ENCODE measurements at places on chromosomes 4 and X.

DNA sequence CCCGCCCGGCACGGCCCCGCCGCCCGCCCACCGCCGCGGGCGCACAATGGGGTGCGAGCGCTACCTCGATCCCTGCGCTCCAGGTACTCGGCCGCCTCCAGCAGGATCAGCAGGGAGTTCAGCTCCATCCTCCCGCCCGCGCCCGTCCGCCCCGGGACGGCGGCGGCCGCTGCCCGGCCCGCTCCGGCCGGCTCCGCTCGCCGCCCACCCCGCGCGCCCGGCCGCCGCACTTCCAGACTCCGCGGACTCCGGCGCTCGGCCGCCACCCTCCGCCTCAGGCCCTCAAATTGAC, at the start of gene MXD4:
MXD4 (minus strand) TSS at position 257 of the 292 bp plus-strand sequence; CDS start at position 128, 129 bp downstream.
- no peak for DNase-seq

GRCh38 chrX:71637253-71637618, 18.9 kb upstream of the CXCR3 start:
- DNase-seq: no peak

GRCh38 chrX:71098302-71098701, 2.7 kb downstream of the FOXO4 start:
- peak; percentile 83 for DNase-seq

GRCh38 chr4:153488006-153488891, 22.1 kb downstream of the TMEM131L start:
- DNase-seq: peak; percentile 86

GRCh38 chr4:98539299-98539698, 119.1 kb downstream of the TSPAN5 start:
- DNase-seq: no peak

DNA sequence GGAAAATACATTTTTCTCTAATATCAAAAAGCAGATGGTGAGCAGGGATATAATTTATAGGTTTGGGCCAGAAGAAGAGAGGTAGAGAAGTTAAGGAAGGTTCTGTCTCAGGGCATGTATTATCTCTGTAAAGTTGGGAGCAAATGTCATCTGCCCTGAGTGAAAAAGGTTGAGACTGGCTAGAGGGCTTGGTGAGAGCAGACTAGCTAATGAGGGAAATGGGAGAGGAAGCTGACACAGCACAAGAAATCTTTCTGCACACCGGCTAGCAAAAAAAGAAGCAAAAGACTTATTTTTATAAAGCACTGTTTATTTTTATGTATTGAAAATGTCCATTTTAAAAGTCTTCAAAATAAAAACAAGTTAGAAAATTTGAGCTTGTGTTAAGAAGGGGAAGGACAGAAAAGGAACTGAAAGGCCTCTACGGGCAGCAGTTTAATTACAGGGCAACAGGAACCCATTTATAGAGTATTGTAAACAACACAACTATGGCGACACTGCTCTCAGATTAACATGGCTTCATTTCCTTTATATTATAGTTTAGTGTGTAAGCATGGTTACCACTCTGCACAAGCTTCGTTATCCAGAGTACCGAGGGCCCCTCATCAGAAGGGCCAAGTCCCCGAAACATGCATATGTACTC, 17.4 kb downstream of the CD40LG start:
- DNase-seq: no peak

- DNase-seq: no peak
Observed at GRCh38 chr4:119068529-119068962, 67.1 kb upstream of the MYOZ2 start.

GRCh38 chr4:65943076-65943475, 272.8 kb upstream of the EPHA5 start:
- DNase-seq: no peak

GRCh38 chr4:16794816-16795445, 103.5 kb downstream of the LDB2 start:
- peak; percentile 34 for DNase-seq

GRCh38 chrX:103372886-103373285, 3.5 kb upstream of the BEX3 start:
- DNase-seq: no peak

GRCh38 chr4:35993606-35994005, 250.7 kb downstream of the ARAP2 start:
- DNase-seq: no peak

DNA sequence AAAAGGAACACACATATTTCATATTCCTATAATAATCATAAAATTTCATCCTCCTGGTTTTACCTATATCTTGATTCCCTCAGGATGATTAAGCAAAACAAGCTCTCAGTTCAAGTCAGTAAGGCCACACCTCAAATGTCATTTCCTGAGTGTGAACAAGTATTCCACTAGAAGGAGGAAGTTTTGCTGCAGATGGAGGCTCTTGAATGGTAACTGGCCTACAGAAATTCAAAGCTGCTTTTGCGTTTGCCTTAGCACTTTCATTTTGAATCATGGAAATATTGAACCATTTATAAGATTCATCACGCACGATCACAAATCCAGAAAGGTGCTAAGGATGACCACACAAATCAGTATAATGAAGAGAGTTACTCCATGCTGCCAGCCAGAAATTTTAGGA, 254.4 kb upstream of the CXXC4 start:
- no peak for DNase-seq

- no peak for DNase-seq
Observed at GRCh38 chrX:9851890-9852289, 65.7 kb downstream of the SHROOM2 start.

- DNase-seq: no peak
Observed at GRCh38 chrX:71556036-71556435, 22.2 kb upstream of the GCNA start.

DNA sequence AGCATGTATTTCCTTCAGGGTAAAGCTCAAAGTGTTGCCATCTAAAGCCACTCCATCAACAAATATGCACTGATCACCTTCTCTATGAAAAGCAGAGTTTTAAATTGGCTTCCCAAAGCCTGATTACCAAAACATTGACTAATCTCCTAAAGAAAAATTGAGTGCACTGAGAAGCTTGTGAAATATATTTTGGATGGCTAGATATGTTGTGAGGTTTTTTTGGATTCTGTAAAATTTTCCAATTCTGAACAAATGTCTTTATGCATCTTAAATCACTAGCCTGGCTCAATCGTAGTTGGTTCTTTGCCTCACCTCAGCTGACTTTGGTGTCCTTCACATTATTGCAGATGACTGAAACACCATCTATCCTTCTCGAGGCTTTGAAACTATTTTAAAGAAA, 14.9 kb upstream of the EXOSC9 start:
- no peak for DNase-seq

- DNase-seq: no peak
Observed at GRCh38 chrX:128425546-128425945, 373.3 kb upstream of the ACTRT1 start.

DNA sequence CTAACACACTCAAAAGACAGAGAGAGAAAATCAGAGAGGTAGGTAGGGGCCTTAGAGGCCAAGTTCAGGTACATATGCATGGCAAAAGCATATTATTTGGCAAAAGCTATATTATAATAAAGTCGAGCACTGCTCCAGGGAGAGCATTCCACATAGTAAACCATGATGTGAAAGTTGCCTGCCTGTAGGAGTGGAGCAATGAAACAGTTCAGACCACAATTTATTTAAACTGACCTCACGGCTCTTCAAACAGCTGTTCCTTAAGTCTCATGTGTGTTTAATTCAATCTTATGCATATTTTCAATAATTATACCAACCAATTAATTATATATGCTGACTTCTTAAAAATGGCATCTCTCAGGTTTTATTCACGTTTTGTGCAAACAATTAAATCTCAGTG, 3.3 kb downstream of the RFC1 start:
- no peak for DNase-seq

DNA sequence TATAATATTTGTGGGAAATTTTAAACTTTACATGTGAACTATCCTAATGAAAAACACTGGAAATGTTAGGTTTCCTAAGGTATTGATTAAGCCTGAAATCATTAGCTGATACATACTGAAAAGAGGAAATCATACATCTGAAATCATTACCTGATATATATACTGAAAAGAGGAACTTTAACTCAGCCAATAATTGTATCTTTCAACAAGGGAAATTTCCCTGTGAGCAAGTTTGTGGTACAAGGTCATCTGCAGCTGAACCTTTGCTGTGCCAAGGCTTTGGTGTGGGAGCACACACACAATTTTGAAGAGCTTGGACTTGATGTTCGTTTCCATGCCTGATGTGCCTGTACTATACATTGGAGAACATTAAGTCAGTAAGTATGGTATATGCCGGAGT, 131.9 kb upstream of the USP9X start:
- DNase-seq: no peak

- no peak for DNase-seq
Observed at GRCh38 chr4:145694929-145695328, 15.0 kb downstream of the C4orf51 start.

- DNase-seq: no peak
Observed at GRCh38 chr4:28508636-28509035, 1648.0 kb downstream of the STIM2 start.

GRCh38 chr4:151688003-151688784, 72.6 kb downstream of the GATB start:
- no peak for DNase-seq

DNA sequence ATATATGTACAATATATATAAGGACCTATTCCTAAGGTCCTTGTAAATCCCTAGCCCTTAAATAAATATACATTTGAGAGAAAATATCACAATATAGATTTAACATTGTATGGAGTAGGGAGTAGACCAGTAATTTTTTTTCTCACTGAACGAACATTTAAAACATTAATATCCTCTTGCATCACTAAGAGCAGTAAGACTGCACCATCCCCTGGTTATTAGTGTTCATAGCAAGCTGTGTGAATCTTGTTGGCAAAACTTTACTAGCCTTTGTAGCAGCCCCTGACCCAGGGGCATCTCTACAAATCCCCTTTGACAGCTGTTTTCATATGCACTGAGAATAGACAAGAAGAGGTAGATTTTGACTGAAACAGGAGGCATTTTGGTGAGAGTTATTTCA, 146.5 kb downstream of the IL1RAPL2 start:
- DNase-seq: no peak

DNA sequence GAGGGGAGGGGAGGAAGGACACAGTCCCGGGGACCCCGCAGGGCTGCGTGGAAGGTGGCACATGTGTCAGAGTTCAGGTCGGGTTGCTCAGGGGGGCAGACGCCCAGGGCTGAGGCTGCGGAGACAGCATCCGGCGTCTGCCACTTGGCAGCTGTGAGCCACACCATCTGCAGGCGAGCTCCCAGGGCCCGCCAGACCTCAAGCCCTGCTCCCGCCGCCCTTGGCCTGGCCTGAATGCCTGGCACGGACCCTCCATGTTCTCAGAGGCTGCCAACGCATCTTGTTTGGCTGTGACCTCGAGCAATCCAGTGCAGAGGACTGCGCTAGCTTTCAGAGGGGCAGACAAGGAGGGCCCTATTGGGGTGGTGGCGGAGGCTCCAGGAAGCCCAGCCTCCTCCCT, 5.1 kb downstream of the BGN start:
- no peak for DNase-seq

DNA sequence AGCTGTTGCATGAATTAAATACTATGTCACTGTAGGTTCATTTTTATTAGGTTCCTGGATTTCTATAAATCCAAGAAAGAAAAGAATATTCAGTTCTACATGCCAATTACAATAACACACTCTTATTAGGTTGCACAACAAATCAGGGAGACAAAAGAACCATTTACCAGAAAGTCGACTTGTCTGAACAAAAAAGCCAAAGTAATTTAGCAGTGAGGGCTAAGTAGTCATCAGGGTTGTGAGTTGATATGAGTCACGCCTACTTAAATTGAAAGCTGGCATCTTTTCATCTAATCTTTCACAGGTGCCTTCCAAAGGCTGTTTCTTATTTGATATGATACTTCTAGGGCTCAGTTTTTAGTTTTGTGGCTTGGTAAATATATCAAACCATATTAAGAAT, 25.4 kb upstream of the GNRHR start:
- no peak for DNase-seq

GRCh38 chr4:47840291-47840690, 2.4 kb upstream of the CORIN start:
- no peak for DNase-seq

GRCh38 chrX:102654696-102655095, 3.4 kb downstream of the GPRASP1 start:
- no peak for DNase-seq

DNA sequence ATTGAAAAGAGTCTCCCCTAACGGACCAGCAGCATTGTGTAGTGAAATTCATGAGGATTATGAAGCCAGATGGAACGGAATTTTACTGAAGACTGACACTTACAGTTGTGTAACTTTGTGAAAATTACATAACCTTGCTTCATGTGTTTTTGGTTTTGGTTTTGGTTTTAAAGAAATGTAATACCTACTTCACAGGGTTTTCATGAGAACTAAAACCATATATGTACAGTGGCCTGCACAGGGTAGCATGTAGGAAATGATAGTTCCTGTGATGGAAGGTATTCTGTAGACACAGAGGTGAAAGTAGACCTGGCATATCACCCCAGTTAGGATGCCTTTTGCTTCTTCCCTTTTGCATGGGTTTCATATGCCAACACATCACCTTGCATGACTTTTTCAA, 247.0 kb downstream of the BANK1 start:
- no peak for DNase-seq

DNA sequence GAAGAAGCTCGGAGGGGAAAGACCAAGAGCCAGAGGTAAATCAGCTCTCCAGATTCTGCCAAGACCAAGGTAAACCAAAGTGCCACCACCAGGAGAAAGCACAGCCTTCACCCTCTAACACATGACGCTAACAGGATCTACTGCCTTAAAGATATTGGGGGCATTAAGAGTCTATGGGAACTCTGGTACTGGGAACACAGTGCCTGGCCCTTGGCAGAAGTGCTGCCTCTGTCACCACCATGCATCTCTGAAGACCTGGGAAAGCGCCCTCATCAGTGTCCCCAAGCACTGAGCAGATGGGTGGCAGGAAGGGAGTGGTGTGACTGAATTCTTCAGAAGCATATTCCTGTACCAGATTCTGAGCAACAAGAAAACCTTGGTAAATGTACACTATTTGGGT, 1.3 kb downstream of the QDPR start:
- no peak for DNase-seq

- no peak for DNase-seq
Observed at GRCh38 chrX:21661316-21661715, 3.2 kb upstream of the KLHL34 start.

GRCh38 chrX:49995795-49996455, 73.5 kb downstream of the CLCN5 start:
- DNase-seq: no peak

DNA sequence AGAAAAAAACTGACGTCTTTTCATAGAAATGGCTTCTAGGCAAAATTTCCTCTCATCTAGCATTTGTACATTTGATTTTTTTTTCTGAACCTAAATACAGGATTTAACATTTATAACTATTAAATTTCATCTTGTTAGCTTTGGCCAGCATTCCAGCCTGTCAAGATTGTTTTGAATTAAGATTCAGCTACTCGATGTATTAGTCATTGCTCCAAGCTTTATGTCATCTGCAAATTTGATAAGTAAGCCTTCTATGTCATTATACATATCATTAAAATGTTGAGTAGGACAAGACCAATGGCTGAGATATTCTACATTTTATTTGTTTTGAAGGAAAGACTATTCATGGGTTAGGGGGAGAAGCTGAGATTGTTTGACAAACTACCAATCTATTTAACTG, 46.7 kb downstream of the DDX53 start:
- DNase-seq: no peak

- no peak for DNase-seq
Observed at GRCh38 chr4:962231-963208, 10.8 kb downstream of the DGKQ start.

GRCh38 chr4:89410687-89411086, 103.1 kb upstream of the GPRIN3 start:
- no peak for DNase-seq
